ENCODE measurements at places on chromosomes 7 and 10.

- DNase-seq = no peak
These were observed 53.5 kb downstream of the MGMT start for GRCh38 chr10:129520440-129521080.

- no peak for DNase-seq
These were observed 173.9 kb upstream of the MBL2 start for GRCh38 chr10:52946486-52946885.

DNA sequence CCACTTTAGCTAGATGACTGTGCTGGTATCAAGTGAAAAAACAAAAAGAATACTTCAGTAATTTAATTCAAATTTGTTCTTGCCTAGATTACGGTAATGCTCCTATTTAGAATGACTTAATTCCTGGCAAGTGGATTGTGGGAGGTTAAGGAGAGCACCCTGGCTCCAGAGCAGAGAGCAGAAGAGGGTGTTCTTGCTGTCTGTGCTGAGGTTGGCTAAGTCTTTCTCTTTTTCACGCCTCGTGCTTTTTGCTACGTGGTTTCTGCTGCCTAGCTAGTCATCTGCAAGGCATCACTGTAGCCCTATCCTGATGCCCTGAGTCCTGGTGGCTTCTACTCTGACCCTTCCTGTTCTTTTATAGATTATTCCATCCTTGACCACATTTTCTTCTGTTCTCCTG is 101.4 kb downstream of the INSYN2A start:
- DNase-seq = no peak

DNA sequence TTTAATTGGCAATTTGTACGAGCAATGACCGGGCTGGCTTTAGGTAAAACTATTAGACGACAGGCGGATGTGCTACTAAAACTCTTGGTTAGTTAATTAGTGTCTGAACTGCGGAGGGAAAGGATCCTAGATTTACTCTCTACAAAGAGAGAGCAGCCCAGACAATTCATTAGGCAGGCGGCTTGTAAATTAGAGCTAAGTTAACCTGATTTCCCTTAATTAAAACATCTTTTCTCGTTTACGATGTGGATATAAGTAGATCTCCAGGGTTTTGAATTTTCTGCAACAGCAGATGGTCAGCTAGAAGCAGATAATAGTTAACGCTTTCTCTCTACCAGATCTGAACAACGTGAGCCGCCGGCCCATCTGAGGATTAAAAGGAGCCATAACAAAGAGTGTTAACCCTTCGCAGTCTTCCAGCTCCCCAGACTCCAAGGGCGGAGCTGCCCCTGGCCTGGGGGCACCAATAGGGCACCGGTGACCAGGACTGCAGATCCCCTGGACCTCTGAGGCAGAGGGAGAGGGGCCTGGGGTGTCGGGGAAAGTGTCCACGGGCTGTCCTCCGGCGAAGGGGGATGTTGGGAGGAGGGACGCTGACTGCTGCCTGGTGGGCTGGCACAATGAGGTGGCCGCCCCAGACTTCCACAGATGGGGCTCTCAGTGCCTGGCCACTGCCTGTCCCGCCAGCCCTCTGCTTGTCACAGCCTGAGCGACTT is 6.3 kb upstream of the UNCX start:
- no peak for DNase-seq

GRCh38 chr7:35697414-35698175 is 2.7 kb upstream of the HERPUD2 start:
- peak; percentile 49 for DNase-seq

DNA sequence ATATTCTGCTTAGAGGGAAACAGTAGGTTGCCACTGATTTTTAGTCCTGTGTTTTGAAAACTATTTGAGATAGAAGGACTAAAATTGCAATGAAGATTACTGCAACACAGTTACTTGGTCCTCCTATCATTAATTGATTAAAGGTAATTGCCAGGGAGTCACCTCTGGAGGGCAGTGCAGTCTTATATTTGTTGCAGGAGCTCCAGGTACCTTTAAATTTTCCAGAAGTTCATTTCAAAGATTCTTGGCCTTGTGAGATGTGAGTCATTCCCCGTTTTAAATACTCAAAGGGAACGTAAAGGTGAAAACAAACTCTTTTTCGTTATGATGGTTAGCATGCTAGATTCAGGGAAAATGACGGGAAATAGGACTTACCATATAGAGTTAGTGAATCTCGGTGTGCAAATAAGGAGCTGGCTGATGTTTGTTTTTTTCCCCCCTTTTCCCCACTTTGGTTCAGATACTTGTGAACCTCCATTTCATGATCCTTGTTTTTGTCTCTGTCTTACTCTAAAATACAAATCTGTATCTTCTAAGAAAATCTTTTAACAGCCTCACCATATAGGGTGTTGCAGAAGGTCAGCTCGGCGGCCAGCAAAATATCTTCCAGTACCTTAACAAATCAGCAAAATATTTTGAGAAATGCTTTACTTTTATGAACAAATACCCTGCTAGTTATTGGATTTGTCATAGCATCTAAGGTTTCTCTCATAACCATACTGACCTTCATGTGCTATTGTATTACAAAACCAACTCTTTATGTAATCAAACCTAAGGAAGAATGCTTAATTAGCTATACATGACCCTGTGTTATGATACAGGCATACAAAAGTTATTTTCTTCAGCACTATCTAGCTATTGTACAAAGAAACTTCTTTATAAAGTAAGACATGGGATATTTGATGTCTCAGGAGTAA is 143.0 kb upstream of the HDAC9 start:
- peak; percentile 17 for DNase-seq

DNA sequence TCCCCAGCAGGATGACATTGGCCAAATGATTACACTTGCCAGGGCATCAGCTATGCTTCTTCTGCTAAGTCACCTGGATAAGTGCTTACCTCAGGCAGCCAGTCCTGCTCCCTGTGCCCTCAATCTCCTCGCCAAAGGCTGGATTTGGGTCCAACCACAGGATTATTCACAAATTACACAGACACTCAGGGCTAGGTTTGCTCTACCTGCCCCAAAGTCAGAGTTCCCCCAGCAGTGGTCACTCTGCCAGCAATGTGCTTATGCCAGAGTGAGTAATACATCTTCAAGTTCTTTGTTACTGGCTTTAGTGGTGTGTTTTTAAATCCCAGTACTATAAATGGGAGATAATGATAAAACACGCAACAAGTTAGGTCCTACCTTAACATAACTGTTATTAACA is 189.7 kb upstream of the SEMA3D start:
- no peak for DNase-seq

DNA sequence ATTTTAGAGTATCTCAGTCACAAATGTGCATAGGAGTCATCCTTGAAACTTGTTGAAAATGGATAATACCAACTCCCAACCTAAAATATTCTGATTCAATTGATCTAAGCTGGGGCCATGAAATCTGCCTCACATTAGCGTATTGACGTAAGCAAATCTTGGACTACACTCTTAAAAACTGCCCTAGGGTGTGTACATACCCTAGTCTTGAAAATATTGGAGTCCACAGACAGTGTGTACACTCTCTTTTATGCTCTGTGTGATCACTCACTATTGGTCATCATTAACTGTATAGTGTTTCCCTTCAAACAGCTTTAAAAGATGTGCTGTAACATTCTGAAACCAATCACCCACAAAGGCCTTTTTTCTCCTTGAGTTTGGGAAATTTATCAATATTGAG is 102.9 kb upstream of the FERD3L start:
- no peak for DNase-seq

- DNase-seq = peak; percentile 74
These were observed at the start of gene CDK5 for GRCh38 chr7:151057506-151057988. TSS of gene CDK5 (minus strand) at chr7:151057897. CDS start at chr7:151057848, 49 bp downstream.

DNA sequence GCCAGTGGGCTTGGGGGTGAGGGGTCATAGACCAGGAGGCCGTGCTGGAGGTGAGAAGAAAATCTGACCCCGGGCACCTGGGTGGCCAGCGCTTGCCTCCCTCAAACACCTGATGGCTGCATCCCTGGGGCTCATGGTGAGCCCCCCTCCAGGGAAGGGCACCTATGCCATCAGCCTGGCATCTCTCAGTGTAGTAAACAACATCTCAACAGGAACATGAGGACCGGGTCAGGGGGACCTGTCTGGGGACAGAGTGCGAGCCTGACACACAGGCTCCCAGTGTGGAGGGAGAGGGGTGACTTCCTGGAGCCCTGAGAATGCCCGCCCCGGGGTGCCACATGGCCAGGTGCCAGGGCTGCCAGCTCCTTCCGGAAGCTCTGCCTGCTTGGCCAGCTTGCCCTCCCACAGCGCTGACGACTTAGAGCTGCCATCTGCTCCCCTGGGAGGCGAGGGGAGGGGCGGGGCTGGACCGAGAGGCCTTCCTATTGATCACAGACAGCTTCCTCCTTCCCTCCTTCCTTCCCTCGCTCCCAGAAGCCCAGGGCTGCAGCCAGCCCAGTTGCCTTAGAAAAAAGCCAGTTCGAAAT is 12.3 kb downstream of the STX1A start:
- DNase-seq = no peak

GRCh38 chr7:143516981-143517380 is 39.3 kb downstream of the TAS2R41 start:
- DNase-seq = no peak

GRCh38 chr7:154748089-154748786 is 254.7 kb downstream of the PAXIP1 start:
- DNase-seq = no peak

- DNase-seq = no peak
These were observed 10.4 kb upstream of the FAM170B start for GRCh38 chr10:49144058-49144720.

- DNase-seq = no peak
These were observed 768.5 kb downstream of the NXPH1 start for GRCh38 chr7:9201928-9202327.

DNA sequence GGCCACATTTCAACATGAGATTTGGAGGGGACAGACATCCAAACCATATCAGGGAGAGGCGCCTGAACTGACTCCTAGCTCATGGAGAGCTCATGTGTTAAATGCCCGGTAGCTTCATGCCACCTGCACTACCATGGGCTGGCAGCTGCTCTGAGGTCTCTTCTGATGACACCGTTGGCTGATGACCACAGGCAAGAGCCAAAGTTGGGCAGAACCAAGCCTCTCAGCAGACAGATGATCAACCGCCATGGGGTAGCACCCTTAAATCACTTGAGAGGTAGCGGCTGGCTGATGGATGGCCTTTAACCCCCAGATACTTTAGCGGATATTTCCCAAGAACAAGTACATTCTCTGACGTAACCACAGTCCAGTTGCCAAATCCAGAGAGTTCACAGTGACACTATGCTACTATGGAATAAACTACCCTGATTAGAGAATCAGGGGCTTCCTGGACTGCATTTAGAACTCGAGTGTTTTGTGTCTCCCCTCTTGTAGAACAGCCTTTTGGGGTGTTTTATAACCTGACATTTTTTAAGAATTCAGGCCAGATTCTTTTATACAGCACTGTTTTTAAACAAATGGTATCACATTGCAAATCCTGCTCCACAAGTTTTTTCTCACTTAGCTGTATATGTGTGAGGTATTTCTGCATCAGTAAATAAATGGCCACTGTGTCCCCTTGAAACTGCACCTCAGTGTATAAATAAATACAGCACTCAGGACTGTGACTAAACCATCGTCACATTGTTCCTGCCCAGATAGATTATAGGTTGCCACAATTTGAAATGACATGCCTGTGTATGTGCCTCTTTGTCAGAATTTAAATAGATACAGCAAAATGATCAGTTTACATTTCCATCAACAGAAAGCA is 30.8 kb upstream of the DRGX start:
- DNase-seq = no peak

DNA sequence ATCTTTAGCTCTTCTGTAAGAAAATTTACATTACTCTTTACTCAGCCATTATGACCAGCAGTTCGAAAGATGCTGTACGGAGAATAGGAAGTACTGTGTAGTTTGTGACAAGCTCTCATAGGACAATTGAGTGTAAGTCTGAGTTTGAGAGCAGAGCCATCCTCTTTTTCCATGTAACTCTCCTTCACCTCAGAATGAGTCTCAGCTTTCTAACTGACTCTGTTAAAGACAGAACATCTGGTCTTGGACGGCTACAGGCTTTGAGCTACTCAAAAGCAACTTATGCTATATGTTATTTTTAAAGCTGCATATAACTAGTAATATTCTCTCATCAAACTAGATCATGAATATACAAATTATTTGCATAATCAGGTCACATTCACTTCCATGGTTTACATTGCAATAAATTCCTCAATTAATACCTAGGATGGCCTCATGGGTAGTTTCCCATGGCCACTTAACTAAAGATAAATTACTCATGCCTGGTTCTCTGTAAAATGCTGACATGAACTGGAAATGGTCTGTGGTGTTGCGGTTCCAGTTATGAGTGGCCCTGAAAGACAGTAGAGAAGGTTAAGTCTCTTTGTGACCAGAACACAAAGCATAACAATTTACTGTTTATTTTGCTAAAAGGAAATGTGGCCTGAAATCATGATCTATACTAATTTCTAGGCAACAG is 358.7 kb downstream of the PHF14 start:
- no peak for DNase-seq

DNA sequence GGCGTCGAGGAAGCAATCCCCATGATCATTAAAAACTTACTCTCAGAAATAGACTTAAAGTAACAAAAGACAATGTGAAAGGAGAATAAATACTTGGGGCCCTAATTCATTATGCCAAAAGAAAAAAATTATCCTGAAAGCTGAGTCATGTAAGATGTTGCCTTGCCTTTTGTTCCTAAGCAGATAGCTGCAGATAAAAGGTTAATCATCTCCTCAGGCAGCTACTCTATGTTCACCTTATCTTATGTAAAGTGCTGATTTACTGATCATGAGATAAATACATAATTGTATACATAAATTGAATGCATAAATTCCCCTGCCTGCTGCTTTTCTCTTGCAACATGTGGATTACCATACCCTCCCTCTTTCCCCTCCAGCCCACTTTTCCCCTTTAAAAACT is 28.1 kb upstream of the CREB3L2 start:
- DNase-seq = no peak

DNA sequence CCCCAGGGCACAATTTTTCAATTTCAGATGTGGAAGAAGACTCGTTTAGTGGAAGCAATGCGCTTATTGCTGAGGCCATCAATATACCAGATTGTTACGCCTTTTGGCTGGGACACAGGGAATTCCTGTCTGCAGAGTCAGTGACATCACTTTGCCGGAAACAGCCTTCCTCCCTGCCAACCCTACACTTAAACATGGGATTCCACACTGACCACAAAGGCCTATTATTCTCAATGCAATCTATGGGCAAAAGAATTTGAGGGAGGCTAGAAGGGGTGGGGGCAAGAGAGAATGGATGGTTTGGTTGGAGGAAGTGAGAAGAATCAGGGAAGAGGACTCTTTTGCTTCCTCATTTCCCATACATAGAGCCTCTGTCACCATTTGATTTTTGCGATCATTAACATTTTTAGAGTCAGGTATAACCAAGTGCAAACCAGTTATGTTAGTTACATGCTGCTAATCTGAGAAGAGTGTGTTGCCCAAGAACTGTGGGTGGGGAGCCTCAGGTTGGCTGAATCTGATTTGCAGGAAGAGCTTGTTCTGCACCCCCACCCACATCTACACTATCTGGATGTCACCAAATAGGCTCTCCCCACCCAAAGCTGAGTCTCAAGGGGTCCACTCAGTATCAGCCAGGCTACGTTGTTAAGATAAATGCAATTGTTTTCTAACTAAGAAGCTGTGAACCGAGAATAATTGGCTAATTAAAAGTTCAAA is 58.2 kb downstream of the ENTPD1 start:
- peak; percentile 77 for DNase-seq

DNA sequence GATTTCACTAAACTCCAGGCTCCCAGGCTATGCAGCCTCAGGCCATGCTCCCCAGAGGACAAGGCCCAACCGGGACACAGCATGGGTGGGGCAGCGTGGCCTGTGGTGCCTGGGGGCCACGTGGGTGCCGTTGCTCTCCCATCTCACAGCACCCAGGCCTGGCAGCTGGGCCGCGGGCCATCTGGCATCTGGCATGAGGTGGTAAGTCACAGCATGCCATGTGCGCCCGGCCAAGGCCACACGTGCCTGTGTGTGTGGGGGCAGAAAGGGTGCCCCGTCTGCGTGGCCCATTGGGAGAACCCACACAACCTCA is 204.1 kb downstream of the EBF3 start:
- no peak for DNase-seq
